ENCODE measurements at places on chromosomes 4 and X.

GRCh38 chr4:175745329-175745728, 66.7 kb downstream of the GPM6A start:
- DNase-seq: no peak

GRCh38 chrX:45806410-45807121, 605.9 kb upstream of the DIPK2B start:
- no peak for DNase-seq

DNA sequence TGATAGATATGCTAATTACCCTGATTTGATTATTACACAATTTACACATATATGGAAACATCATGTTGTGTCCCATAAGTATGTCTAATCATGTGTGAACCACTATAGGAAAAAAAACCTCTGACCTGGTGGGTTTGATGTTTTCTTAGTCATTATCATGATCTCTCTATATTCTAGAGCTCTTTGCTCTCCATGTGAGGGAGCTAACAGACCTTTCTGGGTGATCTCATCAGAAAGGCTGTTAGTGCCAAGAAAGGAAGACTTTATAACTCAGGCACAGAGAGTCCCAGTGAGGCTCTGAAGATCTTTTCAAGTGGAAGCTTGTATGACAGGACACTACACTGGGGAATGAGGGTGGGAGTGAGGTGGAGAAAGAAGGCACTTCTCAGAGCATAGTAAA, 527.7 kb upstream of the MAGEB2 start:
- DNase-seq: peak; percentile 7

DNA sequence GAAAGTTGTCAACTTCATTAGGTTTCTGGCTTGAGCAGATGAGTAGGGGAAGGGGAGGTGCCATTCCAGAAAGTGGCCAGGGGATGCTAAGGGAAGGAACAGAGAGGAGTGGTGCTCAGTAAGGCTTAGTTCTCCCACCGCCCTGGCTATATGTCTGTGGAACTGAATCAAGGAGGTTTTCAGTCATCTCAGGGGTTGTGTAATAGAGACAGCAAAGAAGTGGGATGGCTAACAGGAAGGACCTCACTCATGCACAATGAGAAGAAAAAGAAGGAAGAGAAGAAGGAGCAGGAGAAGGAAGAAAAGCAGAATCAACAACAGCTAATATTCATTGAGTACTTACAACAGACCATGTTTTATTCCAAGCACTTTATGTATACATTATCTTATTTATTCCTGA, 368.7 kb downstream of the MID1IP1 start:
- DNase-seq: no peak

- DNase-seq: no peak
Observed at GRCh38 chr4:153901220-153901619, 112.3 kb upstream of the SFRP2 start.

DNA sequence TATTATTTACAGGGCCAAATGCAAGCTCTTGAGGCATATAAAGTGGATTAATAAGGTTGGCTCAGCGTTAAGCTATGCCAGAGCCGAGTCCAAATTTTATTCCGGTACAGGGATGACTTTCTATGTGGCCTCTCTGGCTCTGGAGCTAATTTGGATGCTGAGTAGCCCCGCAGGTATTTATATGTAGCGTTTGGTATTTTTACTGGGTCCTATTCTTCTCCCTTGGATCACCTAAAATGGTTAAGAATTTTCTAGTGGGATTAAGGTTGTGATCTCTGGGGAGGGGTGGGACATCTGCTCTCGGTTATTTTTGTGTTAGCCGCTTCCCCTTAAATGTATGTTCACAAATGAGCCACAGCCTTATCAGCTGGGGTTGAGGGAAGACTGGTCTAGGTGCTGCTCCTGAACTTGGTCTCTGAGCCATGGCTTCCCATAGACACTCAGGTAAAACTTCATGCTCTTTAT, 49.4 kb downstream of the FHL1 start:
- DNase-seq: no peak

GRCh38 chr4:44210750-44211149, 237.9 kb downstream of the KCTD8 start:
- no peak for DNase-seq

DNA sequence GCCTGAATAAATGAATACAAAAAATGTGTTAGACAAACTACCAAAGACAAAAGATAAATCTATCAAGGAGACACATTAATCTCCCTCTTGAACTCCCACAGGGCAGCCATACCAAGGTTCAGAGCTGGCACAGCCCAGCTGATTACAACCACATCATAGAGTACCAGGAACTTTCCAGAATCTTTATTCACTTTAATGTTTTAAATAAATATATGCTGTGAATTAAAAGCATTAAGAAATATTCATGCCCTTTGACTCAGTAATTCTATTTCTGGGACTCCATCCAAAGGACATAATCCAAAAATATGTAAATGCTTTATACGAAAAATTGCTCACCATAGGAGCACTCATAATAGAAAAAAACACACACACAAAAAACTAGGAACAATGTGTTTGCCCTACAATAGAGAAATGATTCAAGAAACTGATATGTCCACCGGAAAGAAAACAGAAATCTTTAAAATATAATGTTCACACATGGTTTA, 126.0 kb downstream of the LDB2 start:
- no peak for DNase-seq

GRCh38 chrX:103362474-103362873, 6.2 kb downstream of the TCEAL9 start:
- DNase-seq: no peak

DNA sequence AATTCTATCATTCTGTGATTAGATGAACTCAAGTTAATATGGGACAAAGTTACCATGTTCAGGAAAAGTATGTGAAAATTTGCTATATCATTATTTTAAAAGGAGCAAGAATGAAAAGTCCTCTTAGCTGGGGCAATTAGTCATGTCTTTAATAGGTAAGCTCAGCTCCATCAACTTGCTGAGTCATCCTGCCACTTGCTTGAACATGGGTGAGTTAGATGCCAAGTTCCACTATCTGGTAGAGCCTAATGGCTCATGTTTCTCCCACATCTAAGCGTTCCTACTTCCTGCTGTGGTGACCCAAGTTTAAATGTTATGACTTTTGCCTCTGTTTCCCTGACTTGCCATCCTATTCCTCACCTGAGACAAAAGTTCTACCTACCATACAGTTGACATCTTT, 276.8 kb downstream of the ZNF674 start:
- no peak for DNase-seq

DNA sequence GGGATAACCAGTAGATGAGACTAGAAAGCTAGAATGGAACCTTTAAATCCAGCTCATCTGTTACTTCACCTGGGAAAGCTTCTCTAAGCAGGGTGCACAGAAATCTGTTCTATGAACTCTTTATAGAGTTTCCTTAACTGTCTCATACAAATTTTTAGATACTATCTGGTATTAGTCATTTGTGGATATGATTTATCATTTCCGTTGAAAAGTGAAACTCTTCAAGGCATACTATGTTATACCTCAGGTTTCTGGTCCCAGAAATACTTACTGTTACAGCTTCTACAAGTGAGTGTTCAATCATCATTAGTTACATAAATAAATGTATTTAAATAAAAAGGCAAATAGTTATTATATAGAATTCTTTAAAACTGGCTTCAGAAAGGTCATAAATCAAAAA, 298.3 kb upstream of the AGA start:
- no peak for DNase-seq

GRCh38 chrX:2489446-2490445, 11.0 kb downstream of the DHRSX start:
- DNase-seq: no peak

DNA sequence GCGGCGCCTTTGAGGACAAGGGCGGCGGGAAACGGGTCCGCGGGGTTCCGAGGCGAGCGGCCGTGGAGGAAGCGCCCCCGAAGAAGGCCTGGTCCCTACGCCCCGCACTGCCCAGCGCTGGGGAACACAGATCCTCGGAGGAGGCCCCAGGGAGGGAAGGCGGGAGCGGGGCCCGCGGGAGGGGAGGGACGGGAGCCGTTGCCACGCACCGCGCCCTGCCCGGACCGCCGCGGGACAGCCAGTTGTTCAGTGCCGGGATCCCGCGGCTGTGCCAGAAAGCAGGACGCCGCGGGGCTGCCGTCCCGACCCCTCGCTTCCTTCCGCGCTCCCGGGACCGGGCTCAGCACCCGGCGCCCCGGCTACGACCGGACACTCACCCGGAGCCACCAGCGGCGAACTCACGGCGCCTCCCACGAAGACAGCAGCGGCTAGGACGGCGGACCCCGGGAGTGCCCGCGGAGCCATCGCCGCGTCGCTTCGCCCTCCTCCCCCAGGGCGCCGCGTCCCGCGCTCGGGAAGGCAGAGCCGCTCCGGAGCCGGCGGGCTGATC, 278 bp downstream of the RELL1 start:
- no peak for DNase-seq

DNA sequence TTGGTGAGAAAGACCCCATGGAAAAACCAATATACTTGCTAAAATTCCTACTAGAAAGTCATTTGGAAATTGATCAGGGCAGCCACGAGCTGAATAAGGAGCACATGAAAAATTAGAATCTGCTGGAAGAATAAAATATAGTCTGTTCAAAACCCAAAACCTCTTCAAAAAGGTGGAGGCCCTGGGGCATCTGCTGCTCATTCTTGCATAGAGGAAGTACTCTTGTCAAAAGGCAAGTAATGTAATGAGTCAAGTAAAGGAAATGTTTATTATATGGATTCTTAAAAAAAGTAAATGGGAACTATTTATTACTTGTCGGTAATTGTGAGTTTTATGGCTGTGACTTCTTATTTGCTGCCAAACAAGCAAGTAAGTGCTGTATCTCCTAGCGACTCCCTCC, 109.5 kb downstream of the GK start:
- DNase-seq: no peak

GRCh38 chr4:182421753-182422152, 178.6 kb downstream of the TENM3 start:
- DNase-seq: no peak

- DNase-seq: no peak
Observed at GRCh38 chrX:68571292-68571609, 72.4 kb downstream of the YIPF6 start.

DNA sequence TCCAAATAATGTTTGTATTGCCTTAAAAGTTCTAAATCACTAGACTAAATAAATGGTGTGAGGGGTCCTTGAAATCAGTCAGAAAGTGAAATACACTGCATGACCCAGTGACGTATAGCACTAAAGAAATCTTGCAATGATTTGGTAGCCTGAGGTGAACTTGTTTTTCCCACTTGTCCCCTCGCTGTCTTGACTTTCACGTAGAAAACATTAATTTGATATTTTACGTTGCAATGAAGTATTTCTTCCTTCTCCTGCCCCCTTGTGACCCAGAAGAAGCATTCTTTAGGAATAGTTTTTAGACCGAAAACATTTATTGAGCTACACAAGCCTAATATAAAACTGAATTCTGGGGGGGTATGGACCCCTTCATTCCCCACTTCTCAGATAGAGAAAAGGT, 3.7 kb downstream of the KLB start:
- DNase-seq: no peak

- no peak for DNase-seq
Observed at GRCh38 chr4:184587701-184588100, 61.5 kb downstream of the CASP3 start.

- DNase-seq: no peak
Observed at GRCh38 chrX:112714357-112714918, 34.7 kb upstream of the LHFPL1 start.

DNA sequence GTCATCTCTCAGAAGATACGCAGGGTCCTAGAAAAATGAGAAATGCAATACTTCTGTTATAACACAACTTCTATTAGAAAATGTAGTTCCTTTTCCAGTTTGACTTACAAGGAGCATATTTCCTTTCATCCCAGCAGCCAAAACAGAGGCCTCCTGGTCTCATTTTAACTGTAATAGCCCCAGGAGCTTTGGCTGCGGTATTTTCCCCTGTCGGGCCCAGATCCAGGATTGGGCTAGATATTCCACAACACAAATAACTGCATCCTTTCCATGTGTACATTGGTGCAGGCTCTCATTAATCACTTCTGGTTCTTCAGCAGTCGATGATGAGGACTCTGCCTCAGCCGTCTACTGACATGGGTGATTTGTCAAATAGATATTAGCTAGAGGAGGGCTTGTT, 166.1 kb downstream of the TENM3 start:
- no peak for DNase-seq

DNA sequence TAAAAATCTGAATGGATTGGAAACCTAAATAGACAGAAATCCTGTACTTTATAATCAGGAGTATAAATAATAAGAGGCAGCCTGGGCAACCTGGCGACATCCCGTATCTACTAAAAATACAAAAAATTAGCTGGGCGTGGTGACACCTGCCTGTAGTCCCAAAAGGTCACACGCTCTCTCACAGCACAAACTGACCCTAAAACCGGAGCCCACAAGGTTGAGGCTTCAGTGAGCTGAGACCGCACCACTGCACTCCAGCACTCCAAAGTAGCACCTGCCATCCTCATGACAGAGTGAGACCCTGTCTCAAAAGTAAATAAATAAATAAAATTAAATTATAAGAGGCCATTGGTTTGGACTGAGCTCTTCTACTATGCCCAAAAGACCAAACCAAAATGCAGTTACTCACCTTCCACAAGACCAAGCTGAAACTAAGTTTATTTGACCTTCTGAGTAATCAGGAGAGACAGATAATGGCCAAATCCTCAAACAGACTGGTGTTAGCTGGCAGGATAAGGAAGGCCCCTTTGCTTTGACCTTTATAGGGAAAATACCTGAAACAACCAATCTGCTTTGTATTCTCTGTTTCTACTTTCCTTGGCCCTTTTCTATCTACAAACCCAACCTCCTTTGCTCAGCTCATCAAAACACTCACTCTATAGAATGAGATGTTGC, 3.2 kb upstream of the GRSF1 start:
- no peak for DNase-seq

GRCh38 chr4:39718366-39719323, 20.7 kb downstream of the UBE2K start:
- no peak for DNase-seq

DNA sequence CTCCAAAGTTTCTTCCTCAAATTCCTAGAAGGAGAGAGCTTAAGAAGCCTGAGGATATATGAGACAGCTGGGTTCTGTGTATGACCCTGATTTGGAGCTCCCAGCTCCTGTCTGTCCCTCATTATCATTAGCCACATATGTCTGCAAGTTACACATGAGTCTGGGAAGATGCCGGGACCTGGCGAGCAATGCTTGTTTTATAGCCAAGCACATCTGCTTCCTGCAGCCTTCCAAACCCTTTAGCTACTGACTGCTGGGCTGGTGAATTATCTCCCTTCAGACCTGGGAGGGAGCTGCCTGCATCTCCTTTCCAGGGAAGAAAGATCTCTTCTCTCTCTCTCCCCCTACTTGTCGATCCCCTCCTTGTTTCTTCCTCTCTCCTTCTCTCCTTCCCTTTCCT, 556.7 kb upstream of the BOD1L1 start:
- no peak for DNase-seq
